ENCODE measurements at places on chromosomes 16 and 17.

GRCh38 chr16:9922441-9922840 is 259.8 kb downstream of the GRIN2A start:
- no peak for DNase-seq

DNA sequence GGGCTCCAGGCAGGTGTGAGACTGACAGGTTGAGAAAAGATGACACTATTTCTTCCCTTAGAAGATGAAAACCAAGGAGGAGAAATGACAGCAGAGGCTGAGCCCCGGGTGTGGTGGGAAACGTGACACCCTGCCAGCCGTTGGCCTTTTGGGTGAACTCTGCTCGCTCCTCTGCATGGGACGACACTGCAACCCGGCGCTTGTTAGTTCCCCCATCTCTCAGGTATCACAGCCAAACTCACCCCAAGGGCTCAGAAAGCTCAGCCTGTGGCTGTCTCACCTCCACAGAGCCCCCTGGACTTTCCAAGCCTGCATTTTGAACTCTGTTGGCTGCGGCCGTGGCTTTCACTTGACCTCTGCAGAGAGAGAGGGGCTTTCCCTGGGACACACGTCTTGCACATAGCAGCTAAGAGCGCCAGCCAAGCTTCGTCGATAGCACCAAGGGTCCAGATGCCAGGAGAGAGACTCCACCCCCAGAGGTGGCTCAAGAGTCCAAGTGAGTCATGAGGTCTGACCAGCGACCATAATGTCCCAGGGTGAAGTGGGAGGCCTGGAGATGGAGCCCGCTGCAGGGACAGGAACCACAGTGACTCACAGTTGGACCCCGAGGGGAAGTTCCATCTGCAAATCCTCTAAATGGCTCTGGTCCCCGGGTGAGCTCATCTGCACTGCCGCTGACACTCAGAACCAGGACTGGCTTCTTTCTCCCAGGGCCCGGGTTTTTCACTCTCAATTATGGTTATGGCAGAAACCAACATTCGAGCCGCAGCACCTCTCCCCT is 301.9 kb downstream of the SOX9 start:
- no peak for DNase-seq

DNA sequence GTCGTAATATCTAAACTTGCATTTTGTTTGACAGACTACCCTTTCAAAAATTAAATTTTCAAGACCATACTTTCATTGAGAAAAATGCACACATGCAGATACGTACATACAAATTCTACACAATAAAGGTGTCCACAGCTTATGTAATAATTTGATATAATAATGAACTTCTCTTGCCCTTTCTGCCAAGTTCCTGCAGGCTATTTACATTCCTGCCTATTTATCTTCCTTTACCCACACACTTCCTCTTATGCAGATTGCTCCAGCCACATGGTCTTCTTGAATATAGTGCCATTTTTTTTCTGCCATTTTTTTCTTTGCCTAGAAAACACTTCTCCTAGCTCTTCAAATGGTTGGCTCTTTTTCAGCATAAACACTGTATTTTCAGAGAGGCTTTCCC is 826.9 kb upstream of the CDH8 start:
- DNase-seq, result no peak

- no peak for DNase-seq
Observed at GRCh38 chr17:35732806-35733136, 1.3 kb downstream of the RASL10B start.

DNA sequence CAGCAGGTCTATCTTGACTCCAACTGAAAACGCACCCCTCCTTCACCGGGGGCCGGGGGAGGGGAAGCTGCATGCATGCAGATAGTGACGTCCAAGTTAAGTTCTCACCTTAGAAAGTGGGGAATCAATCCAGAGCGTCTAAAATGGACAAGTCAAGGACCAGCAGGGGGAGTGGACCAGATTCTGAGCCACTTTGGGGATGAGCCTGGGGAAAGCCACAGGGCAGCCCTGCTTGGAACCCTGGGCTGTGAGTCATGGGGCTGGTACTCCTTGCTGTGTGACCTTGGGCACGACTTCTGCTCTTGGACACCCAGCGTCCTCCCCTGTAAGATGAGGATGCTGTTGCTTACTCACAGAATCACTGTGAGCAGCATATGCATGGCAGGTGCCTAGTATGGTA is 9.1 kb downstream of the TNFRSF13B start:
- DNase-seq, result no peak

- DNase-seq, result no peak
Observed at GRCh38 chr16:88287219-88287618, 95.5 kb upstream of the ZNF469 start.

- DNase-seq, result peak; percentile 37
Observed at GRCh38 chr17:9116861-9117568, 95.7 kb downstream of the NTN1 start.

DNA sequence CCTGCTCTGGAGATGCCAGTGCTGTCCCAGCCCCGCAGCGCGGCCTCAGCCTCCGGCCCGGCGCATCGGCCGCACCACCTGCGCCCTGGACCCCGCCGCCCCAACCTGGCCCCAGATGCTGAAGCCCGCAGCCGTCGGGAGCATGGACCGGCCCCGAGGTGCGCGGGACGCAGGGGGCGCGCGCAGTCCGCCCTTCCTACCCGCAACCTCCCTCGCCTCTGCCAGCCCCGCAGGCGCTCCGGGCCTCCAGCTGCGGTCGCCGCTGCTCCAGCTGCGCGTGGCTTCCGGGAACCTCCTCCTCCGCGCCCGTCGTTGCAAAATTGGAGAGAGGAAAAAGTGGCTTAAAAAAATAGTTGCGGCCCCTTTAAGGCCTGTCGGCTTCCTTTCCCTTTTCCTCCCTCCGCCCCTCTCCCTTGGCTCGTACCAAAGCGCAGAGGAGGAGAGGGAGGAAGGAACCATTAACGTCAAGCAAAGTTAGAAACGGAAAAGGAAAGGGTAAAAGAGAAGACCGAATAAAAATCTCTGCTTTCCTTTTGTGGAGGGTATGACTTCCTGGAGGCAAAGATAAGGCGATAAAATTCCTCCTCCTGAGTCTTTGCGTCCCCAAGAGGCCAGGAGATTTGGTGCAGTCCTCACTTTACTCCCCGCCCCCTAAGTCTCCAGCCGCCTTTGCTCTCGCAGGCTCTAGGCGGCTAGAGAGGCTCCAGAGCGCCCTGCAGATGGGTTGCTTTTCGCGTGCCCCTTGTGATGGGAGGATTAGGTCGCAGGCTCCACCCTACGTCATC is at the start of gene CDIPT:
CDIPT (minus strand) TSS at position 343 of the 785 bp plus-strand sequence. CDS start 369 bp downstream, outside the sequence.
- DNase-seq, result peak; percentile 94

- DNase-seq, result no peak
Observed at GRCh38 chr17:38926293-38927070, 1.1 kb downstream of the LASP1NB start.

GRCh38 chr17:43543300-43543699 is 2.8 kb downstream of the ETV4 start:
- DNase-seq, result no peak

- DNase-seq, result no peak
Observed at GRCh38 chr16:75556431-75556950, 439 bp upstream of the TMEM231 start.

- no peak for DNase-seq
Observed at GRCh38 chr16:46817961-46818360, 13.0 kb downstream of the C16orf87 start.

DNA sequence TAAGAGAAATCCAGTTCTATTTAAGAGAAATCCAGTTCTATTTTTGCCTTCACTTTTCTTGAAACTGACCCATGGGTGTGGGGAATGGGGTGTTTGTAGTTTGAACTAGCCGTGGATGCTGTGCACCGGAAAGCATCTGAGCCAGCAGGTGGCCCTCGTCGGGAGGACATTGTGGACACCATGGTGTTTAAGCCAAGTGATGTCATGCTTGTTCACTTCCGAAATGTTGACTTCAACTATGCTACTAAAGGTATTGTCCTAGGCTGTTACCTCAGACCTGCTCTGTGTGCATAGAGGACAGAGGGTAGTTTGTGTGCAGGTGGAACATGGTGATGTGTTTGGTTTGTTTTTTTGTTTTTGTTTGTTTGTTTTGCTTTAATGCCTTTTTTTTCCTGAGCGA is 3.3 kb downstream of the ATXN2L start:
- DNase-seq, result no peak

Measured in upper lobe of right lung (tissue), 1 donor.